ENCODE measurements at places on chromosomes 5 and 9. TPM values are rescaled to one million over a fixed set of nuclear protein-coding genes. Genes with fewer than 3 reads are reported as not detected.

DNA sequence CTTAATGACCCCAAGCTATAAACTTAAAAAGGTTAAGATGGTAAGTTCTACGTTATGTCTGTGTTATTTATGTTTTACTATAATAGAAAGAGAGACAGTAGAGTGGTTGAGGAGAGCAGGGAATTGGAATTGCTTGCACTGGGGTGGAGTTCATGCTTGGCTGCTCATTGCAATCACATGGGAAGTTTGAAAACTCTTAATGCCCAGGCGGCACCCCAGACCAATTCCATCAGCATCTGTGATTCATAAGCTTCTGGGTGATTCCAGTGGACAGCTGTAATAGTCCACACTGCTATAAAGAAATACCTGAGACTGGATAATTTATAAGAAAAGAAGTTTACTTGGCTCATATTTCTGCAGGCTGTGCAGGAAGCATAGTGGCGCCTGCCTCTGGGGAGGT lies 323.9 kb upstream of the MSX2 start:
- DNase-seq, result no peak

- DNase-seq, result no peak
Measured at GRCh38 chr5:129387944-129388343, 72.2 kb upstream of the ADAMTS19 start.

DNA sequence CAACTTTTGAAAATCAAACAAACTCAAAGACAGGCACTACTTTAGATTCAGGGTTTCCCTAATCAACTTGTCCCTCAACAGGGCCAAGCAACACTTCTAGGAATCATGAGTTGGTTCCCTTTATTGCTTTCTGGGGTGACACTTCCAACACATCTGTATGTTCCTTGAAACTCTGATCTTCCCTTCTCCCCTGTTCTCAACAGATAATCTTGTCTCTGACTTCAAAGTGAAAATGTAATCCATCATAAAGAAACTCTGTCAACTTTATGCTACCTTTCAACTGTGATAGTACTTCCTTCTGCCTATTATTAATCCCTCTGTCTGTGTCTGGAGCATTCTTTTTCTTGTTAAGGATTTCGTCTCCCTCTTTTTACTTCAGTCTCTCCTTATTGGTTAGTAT lies 250.1 kb upstream of the MEF2C start:
- DNase-seq, result no peak

MCTP1 gene
- total RNA-seq, result 12.7 TPM

ZNF366 gene
- 0.13 TPM for total RNA-seq

Measured in kidney epithelial cell (primary cell).